HL-60 (cell line): ENCODE measurements at places on chromosomes 1 and 21.
A peak's percentile ranks its signal among the peaks of the same experiment; 100 is the strongest.

GRCh38 chr1:8047686-8048445 is 21.8 kb upstream of the ERRFI1 start:
- no peak for DNase-seq

DNA sequence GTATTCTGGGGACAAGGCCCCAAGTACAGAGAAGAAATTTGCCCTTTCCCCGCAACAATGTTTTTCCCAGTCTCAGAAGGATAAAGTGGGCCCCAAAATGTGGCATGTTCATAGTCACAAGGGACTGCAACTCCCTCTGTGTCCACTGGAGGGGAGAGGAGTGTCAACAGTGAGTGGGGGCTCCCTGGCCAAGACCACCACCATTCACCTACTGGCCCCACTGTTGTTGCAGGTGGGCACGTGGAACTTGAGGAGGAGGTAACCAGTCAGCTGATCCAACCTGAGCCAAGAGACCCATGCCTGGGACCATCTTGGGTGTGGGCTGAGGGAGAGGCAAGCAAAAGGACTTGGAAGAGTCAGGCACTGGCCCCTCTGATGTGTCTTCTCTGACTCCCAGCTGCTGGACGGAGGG is 777 bp downstream of the NUDT17 start:
- DNase-seq, result no peak

- DNase-seq, result no peak
These were observed 7.3 kb downstream of the PFKL start for GRCh38 chr21:44306936-44307704.

DNA sequence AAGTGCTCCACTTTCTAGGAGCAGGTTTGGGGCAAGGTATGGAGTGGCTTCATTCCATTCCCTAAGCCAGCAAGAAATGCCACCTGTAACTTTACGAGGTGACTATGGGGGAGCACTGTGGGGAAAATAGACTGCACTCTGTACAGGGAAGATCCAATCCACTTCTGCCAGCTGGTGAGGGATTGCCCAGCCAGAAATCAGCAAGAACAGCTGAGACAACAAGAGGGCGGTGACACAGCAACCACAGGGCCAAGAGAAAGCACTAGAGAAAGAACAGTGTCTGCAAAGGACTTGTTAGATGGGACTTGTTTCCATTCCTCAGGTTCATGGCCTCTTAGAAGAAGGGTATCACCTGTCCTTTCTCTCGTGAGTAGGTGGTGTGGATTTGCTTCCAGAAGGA is 19.6 kb downstream of the CAPN8 start:
- no peak for DNase-seq

GRCh38 chr1:94215955-94216354 is 21.4 kb downstream of the ARHGAP29 start:
- no peak for DNase-seq

- no peak for DNase-seq
These were observed 188.2 kb upstream of the PLXNA2 start for GRCh38 chr1:208432346-208432745.

- no peak for DNase-seq
These were observed 31.0 kb upstream of the EVA1B start for GRCh38 chr1:36354486-36354885.

DNA sequence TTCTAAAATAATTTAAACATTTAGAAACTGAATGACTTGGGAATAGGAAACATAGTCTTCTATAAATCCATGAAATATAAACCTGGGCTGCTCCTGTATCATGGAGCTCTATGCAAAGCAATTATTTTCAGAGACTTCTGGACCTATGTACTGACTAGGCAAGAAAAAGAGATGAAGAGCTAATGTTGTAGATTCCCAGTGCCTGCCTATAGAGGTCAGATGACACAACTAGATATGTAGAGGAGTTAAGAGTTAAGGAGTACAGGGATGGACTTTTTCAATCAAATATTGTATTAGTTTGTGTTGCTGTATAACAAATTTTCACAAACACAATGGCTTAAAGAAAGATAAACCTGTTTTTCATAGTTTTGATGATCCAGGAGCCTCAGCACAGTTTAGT is 1434.5 kb downstream of the KCNT2 start:
- no peak for DNase-seq

DNA sequence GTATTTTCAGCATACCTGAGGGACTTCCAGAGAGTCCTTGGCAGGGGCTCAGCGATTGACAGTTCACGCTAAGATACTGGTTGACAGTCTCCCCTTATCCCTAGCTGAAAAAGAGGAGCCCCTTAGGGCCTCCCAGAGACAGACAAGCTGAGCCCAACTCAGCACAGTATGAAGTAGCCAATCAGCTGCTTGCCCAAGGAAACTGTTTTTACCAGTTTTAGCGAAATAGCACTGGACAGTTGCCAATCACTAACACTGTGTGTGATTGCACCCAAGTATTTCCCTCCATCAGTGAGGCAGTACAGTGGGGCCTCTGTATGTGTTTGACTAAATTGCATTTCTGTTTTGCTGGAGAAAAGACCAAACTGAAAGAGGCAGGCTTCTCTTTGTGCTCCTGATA is 27.0 kb downstream of the KHDRBS1 start:
- DNase-seq, result no peak

DNA sequence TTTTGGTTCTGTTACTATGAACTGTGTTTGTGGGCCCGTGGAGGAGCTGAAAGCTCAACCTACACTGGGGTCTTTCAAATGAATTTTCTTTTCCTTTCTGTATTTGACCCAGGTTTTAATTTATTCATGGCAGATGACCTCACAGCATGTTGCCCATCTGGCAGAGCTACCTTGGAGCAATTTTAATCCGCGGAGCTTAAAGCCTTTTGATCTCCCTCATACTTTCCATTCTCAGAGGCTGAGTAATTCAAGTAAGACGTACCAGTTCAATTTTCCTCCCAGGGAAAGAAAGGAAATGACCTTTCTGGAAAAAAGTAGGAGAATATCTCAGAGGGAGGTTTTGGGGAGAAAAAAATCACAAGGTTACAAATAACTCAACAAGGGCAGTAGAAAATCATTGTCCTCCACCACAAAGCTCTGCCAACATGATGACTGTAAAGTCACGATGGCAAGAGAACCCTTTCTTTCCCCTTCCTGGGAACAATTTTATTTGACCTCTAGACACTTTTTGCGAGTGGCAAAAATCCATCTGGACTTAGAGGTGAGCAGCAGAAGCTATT is 21.6 kb upstream of the PCP4 start:
- no peak for DNase-seq

- no peak for DNase-seq
These were observed 23.6 kb upstream of the APOBEC4 start for GRCh38 chr1:183676586-183677189.

DNA sequence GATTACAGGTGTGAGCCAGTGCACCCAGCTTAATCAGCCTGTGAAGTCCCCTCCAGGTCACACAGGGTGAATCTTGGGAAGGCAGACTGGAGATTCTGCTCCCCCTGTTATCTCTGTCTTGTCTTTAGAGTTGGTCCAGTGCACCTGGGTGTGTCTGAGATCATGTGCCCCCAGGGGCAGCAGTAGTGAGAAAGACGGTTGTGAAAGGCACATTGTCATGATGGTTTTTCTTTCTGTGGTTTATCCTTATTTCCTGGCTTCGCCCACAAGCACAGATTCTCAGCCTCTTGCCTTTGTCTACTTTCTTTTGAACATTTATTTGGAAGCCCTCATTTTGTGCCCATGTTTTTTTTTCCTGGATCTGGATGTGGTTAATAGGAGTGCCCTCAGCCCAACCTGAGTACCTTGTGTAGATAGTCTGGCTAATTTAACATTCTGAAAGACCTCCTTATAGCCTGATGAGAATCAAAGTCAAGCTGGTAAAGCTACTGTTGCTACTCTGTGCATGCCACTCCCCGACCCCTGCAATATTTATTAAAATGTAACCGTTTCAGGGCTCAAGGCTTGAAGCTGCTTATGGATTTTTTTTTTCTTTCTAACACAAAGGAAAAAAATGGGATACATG is 23.7 kb downstream of the UCK2 start:
- DNase-seq, result peak; percentile 78

GRCh38 chr1:36816348-36816747 is 218.0 kb downstream of the GRIK3 start:
- no peak for DNase-seq

DNA sequence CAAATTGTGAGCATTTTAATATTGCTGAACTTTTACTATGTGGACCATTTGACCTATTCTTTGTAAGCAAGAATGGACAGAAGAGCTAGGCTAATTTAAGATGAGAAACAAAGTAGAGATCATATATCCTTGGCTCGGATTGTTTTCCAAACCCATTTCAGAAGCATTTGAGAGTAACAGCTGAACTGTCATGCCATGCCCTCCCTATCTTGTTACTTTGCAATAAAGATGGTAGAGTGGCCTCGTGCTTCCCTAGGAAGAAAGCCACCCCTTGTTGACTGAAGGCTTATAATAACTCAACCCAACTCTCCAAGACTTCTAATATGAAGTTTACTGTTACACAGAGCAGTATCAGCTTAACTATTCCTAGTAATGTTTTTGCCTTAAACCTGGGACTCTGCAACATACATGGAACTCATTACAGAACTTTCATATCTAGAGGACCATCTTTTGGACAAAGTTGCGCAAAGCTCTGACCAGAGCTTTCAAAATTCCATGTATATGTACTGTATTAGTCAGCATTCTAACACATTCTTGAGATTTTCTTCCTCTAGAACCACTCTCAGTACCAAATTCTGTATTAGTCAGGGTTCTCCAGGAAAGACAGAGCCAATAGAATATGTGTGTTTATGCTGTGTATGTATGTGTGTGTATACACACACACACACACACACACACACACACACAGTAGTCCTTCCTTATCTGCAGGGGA is 68.7 kb downstream of the ADAMTS1 start:
- DNase-seq, result no peak

DNA sequence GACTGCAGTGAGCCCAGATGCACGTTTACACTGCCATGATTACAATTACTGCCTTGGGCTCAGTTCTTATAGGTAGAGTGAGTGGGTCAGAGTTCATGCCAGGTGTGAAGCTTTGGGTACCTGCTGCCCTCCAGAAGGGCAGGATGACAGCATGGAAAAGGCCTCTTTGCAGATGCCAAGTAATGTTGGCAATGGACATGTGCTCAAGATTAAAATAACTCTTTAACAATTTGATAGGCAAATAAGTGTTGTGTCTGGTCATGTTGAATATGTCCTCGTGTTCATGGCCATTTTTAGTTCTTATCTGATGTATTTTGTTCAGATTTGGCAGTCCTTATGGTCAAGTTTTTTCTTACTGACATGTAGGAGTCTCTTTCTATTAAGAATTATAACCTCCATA is 34.8 kb downstream of the S100B start:
- DNase-seq, result no peak

DNA sequence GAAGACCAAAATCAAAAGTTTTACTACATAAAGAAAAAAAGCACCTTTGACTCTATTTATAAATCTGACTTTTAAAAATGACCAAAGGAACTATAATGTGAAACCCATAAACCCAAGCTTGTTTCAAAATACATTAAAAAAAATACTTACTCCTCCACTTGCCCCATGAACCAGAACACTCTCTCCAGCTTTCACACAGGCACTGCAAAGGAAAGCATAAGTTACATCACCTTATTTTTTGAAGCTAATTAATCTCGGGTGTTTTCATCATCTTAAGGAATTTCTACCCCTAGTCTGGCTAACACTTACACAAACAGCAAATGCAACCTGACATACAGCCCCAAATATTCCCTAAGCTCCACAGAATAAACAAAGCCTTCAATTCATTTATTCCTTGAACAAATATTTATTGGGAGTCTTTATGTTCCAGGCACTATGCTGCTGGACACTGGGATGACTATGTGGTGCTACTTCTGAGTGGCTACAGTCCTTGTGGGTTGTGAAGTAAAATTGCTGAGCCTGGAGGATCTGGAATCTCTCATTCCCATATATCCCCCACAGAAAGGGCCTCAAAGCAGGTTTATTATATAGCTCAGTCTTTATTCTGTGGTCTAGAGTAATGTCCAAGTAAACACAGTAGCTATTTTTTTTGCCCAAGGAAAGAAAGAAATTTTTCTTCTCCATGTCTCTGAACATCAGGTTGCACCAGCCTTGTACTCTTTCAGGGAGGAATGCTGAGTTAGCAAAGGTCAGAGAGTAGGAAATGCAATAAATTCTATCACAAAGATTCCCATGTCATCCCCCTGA is 18.2 kb downstream of the CRYZ start:
- DNase-seq, result no peak

GRCh38 chr1:84991097-84991920 is 5.6 kb downstream of the MCOLN2 start:
- no peak for DNase-seq

DNA sequence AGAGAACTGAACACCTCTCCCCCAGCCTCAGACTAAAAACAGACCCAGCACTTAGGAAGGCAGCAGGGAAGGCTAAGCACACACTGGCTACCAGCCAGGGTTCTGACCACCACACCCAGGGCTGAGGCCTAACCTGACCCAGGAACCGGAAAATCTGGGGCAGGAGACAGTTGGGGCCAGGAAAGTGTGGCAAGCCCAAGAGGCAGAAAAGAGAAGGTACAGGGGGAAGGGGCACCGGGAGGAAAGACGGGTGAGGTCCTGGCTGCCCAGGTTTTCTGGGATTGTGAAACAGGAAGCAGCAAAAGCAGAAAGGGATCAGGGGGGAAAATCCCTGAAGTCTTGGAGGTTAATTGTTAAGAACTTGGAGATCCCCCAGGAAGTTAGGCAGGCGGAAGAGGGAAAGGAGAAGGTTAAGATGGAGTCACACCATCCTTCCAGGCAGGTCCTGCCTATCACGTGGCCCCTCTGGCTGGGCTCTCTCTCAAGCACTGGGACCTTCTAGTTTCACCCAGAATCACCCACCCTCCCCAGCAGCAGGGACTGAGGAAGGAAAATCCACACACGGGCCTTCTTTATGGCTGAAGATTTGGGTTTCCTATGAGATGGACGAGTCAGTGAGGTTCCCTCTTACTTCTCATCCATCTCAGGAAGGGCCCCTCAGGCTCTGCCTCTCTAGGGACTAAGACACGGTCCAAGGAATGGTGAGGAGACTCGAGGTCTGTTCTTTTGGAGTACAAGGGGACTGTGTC is 2.6 kb downstream of the HDGF start:
- DNase-seq, result peak; percentile 85

GRCh38 chr1:208256091-208256490 is 11.9 kb upstream of the PLXNA2 start:
- no peak for DNase-seq
